ENCODE measurements at places on chromosomes 4 and X.

GRCh38 chr4:44086753-44087152 is 361.9 kb downstream of the KCTD8 start:
- no peak for DNase-seq

DNA sequence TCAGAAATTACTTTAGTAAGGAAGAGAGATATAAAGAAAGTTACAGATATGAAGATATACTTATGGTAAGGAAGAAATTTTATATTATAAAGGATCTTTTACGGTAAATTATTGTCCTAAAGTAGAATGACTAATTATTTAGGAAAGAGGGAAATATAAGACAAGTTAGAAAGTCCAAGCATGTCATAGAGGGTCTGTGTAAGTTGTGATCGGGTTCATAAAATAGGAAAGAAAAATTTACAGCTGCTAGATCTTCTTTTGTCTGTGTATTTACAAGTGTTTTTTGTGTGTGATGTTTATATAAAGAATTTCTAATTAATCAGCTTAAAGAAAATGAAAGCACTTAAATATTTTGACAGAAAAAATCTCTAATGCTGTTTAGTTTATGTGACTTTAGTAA is 1054.9 kb upstream of the DIAPH2 start:
- DNase-seq, result no peak

GRCh38 chrX:119529345-119530276 is 35.6 kb downstream of the STEEP1 start:
- DNase-seq, result no peak

DNA sequence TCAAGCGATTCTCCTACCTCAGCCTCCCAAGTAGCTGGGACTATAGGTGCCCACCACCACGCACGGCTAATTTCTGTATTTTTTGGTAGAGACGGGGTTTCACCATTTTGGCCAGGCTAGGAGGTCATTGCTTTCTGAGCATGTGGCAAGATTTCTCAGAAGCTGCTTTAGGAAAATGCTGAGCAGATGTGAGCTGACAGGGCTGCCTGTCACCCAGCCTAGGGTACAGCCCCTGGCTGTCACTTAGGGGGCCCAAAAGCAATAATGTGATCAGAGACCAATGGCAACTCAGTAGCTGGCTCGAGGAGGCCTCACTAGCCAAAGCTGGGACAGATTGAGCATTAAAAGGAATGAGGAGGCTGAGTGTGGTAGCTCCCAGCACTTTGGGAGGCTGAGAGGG is 64.8 kb downstream of the TNIP2 start:
- no peak for DNase-seq

DNA sequence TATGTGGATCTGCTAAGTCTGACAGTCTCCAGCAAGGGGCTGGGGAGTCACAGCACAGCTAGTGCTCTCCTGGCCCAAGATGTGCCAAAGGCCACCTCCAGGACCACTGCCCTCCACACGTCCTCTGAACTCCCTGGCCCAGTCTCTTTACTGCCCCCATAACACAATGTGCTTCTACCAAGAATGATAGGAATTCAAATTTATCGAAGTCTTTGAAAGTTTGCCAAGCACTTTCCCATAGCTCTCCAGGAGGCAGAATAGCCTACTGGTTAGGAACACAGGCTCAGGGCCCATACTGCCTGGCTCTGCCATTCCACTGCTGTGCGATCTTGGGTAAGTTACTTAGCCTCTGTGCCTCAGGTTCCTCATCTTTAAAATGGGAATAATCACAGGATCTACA is 86.7 kb downstream of the NHSL2 start:
- no peak for DNase-seq

All from activated CD4-positive, alpha-beta T cell treated with anti-CD3 and anti-CD28 coated beads, Interleukin-2, amount 10 ng/mL, durations not matched to agents 24 days and 14 days (primary cell).